ENCODE measurements at places on chromosomes 3 and 15.

DNA sequence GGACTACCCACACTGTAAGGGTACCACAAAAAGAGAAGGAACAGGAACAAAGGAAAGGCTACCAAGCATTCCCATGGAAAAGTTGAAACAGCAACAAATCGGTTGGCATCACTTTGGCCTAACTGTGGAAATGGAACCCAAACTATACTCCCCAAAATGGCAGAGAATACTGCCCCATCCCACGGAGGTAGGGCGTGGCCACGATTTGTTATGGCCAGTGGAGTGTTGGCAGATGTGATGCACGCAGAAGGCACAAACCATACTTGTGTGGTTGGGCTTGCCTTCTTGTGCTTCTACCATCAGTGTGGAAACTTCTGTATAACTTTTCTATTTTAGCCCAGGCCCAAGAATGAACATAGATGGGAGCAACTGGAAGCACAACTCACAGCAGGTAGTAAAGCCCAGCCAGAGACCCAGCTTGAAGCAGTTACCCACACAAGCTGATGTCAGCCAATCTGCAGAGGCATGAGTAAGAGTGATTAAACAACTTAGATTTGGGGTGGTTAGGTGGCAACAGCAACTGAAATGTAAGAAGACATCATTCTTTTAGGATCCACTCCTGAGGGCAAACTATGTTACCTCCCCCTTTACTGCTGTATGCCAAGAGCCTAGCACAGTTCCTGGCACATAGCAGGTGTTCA is 64.1 kb downstream of the BTD start:
- DNase-seq: no peak
- no peaks in the 10 kb centered on the region for H3K27me3 ChIP-seq
- H3K4me1 ChIP-seq: peaks cover 6% of the 10 kb centered on the region

DNA sequence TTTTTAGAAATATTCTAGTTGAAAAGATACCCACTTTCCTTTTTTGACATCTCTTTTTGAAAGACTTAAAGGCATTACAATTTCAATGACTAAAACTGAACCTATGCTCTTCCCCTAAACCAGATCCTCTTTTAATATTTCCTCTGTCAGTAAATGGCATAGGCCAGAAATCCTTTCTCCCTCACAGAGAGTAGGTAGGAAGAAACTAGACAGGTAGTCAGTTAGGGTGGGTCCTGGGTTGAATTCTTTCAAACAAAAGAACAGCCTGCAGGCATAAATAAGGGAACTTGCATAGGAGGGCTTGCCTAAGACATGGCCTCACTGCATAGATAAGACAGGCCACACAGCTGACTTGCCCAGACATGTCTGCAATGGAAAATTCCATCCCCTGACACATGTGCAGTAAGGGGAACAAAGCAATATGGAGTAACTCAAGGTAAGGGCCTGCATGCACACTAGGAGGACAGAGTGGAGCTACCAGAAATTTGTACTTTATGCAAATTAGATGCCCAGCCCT is 23.1 kb downstream of the PLSCR5 start:
- no peak for DNase-seq
- H3K27me3 ChIP-seq: no peaks in the 10 kb centered on the region
- no peaks in the 10 kb centered on the region for H3K36me3 ChIP-seq

GRCh38 chr15:59189241-59189640 is 17.4 kb upstream of the LDHAL6B start:
- no peak for DNase-seq
- H3K27ac ChIP-seq: no peak overlapping the region
- no peak overlapping the region for H3K4me3 ChIP-seq
- H3K36me3 ChIP-seq: no peaks in the 10 kb centered on the region
- no peaks in the 10 kb centered on the region for H3K4me1 ChIP-seq

DNA sequence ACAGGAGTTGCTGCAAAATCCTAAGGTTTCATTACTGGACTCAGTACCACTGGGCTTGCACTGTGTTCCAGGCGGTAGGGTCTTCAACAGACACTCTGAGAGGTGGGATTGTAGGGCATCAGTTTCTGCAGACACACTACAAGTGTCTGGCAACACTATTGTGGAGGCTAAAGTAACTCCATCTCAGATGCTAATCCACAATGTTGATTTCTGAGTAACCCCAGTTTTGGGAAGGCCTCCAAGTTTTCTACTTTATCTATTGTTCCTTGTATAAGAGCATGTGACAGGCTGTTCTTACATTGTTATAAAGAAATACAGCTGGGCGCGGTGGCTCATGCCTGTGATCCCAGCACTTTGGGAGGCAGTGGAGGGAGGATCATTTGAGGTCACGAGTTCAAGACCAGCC is 2.5 kb upstream of the ABHD5 start:
- H3K27me3 ChIP-seq: no peaks in the 10 kb centered on the region
- H3K36me3 ChIP-seq: no peaks in the 10 kb centered on the region
- no peaks in the 10 kb centered on the region for H3K4me1 ChIP-seq
- DNase-seq: no peak
- H3K4me3 ChIP-seq: no peak overlapping the region

DNA sequence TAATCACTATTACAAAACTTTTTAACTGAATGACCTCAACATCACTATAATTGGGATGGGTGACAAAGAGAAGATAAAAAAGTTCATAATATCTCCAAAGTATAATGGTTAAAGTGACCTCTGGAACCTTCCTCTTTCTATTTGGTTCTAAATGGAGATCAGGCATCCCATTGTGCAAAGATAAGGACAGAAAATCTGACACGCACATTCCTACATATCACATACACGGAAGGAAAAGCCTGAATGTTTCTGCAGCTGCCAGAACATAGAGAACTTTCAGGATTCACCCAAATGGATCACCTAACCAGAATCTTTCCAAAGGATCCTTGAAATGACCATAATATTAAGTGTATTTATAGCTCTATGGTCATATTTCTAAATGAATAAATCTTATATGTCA is 128.2 kb downstream of the TFDP2 start:
- no peaks in the 10 kb centered on the region for H3K36me3 ChIP-seq
- peaks cover 5% of the 10 kb centered on the region for H3K4me1 ChIP-seq
- H3K4me3 ChIP-seq: no peak overlapping the region
- DNase-seq: no peak
- no peak overlapping the region for H3K27ac ChIP-seq
